Muscle of back (tissue), 13 donors: ENCODE measurements at places on chromosomes 5 and 9.

DNA sequence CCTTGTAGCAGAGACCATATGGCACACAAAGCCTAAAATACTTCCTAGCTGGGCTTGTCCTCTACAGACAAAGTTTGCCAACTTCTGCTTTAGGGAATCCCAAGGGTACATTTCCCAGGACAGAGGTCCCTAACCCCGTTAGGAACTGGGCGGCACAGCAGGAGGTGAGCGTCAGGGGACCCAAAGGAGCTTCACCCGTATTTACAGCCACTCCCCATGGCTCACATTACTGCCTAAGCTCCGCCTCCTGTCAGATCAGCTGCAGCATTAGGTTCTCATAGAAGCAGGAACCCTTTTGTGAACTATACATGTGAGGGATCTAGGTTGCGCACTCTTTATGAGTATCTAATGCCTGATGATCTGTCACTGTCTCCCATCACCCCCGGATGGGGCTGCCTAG lies 88.5 kb upstream of the TRPM3 start:
- no peak for DNase-seq

DNA sequence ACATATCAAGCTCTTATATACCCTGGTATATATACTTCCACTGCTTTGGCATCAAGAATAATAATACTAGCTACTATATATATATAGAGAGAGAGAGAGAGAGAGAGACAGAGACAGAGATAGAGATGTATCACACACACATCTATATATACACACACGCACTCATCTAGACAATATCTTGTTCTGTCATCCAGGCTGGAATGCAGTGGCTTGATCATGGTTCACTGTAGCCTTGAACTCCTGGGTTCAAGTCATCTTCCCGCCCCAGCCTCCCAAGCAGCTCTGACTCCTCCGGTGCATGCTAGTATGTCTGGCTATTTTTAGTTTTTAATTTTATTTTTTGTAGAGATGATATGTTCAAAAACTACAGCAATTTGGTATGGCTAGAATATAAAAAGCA lies 22.5 kb downstream of the ANKHD1 start:
- no peak for DNase-seq

- DNase-seq, result no peak
These were observed 3.2 kb downstream of the MAP3K1 start for GRCh38 chr5:56818450-56819037.

- DNase-seq, result no peak
These were observed 120.1 kb downstream of the ZNF622 start for GRCh38 chr5:16345454-16345853.

- peak; percentile 69 for DNase-seq
These were observed 63.5 kb downstream of the C9orf50 start for GRCh38 chr9:129557192-129558036.

GRCh38 chr9:123296174-123296573 lies 27.8 kb upstream of the STRBP start:
- no peak for DNase-seq

DNA sequence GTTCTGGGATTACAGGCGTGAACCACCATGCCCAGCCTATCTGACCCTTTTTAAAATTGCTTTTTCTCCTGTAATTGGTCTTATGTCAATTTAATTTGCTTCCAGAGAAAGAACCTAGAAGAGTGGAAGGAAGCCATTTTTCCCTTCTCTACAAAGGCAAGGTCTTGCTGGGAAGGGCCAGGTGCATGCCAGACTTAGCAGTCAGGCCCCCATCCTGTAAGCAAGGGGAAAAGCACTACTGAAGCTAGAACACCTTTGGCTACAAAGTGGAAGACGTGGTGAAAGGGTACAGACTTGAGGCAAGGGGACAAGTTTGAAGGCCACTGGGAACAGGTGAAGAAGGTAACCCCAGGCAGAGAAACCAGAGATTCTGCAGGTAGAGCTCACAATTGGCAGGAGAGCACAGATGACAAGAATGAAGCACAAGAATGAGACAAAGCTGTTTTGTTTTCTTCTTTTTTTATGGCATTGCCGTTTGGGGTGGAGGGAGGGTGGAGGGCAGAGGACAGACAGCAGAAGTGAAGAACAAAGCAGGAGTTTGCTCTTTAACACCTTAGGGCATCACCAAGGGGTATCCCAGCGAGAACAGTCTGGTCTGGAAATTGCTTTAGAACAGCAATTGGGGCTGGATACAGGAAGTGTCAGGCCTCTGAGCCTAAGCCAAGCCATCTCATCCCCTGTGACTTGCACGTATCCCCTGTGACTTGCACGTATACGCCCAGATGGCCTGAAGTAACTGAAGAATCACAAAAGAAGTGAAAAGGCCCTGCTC lies 72.9 kb downstream of the SERINC5 start:
- DNase-seq, result no peak

DNA sequence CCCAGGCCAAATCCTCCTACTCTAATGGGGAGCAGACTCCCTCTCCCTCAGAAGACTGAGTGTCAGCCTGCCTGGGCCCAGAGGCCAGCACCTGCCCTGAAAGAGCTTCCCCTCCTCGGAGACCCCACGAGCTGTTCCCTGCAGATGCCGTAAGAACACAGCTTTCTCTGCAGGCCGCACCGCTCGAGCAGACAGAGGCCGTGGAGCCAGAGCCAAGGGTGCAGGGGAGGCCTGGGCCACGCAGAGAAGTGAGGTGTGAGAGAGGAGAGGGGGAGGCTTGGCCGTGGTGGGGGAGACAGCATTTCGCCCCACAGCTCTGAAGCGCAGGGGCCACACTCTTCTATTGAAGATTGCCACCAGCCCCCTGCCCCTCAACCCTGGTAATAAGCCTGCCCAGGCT lies 62.8 kb upstream of the GARNL3 start:
- DNase-seq, result no peak

DNA sequence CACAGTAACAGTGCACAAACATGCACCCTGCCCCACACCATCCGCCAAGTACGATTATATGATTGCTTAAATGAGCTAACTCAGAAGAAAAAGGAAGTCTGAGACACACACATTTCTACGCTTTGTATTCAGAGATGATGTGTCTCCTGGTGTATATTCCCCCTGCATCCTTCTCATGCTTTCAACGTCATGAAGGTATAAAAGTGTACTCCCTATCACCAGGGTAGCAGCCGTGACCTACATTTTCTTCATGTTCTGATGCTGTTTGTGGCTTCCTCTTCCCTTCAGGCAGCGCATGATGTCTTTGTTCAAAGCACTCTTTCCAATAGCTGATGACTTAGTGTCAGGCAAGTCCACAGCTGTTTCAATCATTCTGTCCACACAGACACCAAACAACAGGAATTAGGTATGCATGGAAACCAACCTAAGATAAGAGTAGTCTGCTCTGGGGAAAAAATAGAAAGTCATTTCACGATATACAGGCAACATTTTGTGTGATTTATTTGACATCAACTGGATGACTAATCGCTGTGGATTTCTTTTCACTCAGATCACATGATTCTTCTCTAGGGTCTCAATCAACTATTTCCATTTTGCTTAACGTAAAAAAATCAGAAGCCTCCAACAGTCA lies 269.4 kb upstream of the PTGER4 start:
- peak; percentile 73 for DNase-seq

GRCh38 chr9:36950389-36950788 lies 83.7 kb downstream of the PAX5 start:
- DNase-seq, result no peak

- no peak for DNase-seq
These were observed 45.7 kb downstream of the TEX10 start for GRCh38 chr9:100307080-100307479.

DNA sequence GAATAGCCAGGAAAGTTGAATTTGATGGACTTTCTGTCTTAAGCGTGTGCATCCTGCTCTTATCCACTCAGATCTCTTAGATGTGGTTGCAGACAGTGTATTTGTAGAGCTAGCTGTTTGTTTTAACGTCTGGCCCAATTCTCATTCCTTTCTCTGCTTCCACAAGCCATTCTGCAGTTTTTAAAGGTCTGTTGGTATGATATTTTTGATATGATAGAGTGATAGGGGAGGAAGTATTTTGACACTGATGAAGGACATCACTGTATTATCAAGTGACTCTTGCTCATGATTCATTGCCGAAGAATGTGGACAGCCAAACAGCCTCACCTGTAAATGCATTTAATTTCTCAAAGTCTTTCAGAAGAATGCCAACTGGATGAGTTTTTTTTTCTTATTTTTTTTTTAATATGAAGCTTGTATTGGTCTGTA lies 4.5 kb downstream of the TJP2 start:
- no peak for DNase-seq

DNA sequence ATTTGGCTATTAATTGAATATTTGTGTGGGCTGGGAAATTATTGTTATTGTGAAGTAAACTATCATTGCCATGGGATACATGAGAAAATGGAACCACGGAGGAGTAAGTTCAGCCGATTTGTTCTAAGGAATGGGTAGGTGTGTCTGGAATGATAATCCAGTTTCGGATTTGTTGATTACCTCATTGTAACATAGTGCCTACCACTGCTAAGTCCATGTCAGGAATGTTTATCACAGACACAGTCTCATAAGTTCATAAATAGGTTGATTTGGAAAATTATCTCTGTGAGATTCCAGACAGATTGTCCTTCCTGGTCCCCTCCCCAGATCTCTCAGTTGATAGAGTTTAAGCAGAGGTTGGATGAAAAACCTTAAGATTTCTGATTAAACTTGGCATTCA lies 78.1 kb upstream of the MAST4 start:
- DNase-seq, result no peak

- DNase-seq, result no peak
These were observed 35.2 kb downstream of the MTRR start for GRCh38 chr5:7904170-7904569.

GRCh38 chr5:141413540-141414069 lies 818 bp downstream of the PCDHGA10 start:
- DNase-seq, result no peak

- no peak for DNase-seq
These were observed 10.2 kb downstream of the DCANP1 start for GRCh38 chr5:135436951-135437418.

DNA sequence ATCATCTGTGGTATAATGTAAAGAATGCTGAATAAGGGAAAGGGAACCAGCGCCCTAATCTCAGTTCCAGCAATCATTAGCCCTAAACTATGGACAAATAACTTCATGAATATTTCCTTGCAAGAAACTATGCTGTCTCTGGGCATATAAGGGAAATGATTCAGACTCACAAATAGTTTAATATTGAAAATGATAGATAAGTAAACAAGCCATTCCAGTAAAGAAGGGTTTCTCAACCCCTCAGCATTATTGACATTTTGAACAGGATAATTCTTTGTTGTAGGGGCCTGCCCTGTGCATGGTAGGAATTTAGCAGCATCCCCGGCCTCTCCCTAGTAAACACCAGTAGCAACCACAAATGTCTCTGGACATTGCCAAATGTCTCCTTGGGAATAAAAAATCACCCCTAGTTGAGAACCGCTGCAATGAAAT lies 23.8 kb downstream of the C5 start:
- no peak for DNase-seq

GRCh38 chr9:14780693-14781092 lies 58.2 kb upstream of the CER1 start:
- no peak for DNase-seq

DNA sequence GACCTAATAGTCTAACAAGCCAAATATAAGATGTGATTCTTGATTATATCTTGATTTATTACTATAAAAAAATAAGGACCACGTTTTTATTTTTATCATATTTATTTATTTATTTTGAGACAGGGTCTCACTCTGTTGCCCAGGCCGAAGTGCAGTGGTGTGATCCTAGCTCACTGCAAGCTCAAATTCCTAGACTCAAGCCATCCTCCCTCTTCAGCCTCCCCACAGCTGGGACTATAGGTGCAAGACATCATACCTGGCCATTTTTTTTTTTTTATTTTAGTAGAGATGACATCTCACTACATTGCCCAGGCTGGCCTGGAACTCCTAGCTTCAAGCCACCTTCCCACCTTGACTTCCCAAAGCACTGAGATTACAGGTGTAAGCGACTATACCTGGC lies 61.0 kb upstream of the LARP1 start:
- no peak for DNase-seq

GRCh38 chr5:56950626-56951125 lies 1.2 kb downstream of the MIER3 start:
- peak; percentile 71 for DNase-seq

DNA sequence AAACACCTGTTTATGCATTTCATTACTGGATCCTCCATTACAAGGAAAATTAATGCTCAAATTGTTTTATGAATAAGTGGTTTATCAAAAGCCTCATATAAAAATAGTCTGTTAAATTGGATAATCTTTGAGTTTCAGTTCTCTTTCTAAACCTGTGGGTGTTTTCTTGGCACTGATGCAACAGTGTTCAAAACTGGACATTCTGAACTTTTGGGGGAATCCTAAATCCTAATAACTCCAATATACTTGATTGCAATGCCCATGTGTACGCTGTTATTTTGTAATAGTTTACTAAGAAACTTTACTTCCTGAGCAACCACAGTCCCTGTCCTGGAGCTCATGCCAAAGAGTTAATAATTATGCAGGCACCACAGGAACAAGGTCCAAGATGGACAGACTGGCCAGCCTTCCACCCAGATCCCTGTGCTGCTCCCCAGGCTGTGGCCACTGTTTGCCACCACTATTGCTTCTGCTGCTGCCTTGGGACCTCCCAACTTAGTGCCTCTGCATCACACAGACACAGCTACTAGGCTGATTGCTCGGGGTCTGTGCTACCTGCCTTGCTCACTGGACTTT lies 14.0 kb downstream of the IRGM start:
- no peak for DNase-seq

DNA sequence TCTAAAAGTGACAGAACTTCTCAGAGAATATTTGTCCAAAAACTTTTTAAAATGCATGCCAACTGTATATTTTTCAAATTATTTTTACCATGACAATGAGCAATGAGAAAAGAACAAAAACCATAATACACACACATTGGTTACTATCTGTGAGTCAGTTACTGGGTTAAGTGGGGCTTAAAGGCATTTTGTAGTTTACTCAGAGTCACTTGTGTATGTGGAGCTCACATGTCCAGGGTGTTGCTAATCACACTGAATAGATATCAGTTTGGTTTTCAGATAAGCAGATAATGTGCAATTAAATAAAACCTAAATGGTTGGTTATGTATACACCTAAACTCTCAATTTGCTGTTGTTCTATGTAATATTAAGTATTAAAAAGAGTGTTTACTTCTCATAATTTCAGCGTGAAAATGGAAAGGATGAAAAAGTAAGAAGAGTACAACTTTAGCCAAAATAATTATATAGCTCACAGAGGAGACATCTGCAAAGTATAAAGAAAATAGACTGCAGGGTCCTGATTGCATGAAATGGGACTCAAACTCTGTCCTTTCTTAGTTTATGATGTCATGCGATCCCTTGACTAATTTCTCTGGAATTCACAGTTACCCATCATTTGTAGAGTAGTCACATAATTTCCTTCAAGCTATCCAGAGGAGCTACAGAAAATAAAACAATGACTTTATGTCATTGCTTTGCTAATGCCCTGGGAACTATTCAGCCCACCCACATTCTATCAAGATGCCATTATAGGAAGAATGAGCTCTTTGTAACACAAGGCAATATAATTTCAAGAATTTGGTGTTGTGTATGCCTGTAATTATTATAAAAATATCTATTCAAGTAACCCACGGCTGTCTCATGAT lies 388.0 kb upstream of the ZNF608 start:
- peak; percentile 51 for DNase-seq

GRCh38 chr5:150762211-150762610 lies 3.4 kb upstream of the DCTN4 start:
- DNase-seq, result no peak
